Epithelial cell of umbilical artery (primary cell): ENCODE measurements at places on chromosomes 2 and 18. TPM values are rescaled to one million over a fixed set of nuclear protein-coding genes. Genes with fewer than 3 reads are reported as not detected.

Gene ADAM23
- 9.6 and 12.7 TPM in 2 replicates for total RNA-seq

Gene PIKFYVE
- 21.4 and 28.4 TPM in 2 replicates for total RNA-seq

Gene SCN3A
- total RNA-seq, result under 0.01 TPM in 2 replicates

Gene DPP10
- total RNA-seq, result not detected in 2 replicates

Gene MYO7B
- total RNA-seq, result 0.32 and 0.46 TPM in 2 replicates

Gene XDH
- total RNA-seq, result not detected in 2 replicates

Gene CHCHD5
- 8.1 and 11.7 TPM in 2 replicates for total RNA-seq

Gene GNLY
- not detected in 2 replicates for total RNA-seq

Gene FKBP1B
- 22.0 and 23.1 TPM in 2 replicates for total RNA-seq

Gene C2orf42
- 11.0 and 16.7 TPM in 2 replicates for total RNA-seq

Gene GALNT13
- total RNA-seq, result under 0.01 and 1.6 TPM in 2 replicates
